ENCODE measurements at places on chromosomes 5 and 9.

DNA sequence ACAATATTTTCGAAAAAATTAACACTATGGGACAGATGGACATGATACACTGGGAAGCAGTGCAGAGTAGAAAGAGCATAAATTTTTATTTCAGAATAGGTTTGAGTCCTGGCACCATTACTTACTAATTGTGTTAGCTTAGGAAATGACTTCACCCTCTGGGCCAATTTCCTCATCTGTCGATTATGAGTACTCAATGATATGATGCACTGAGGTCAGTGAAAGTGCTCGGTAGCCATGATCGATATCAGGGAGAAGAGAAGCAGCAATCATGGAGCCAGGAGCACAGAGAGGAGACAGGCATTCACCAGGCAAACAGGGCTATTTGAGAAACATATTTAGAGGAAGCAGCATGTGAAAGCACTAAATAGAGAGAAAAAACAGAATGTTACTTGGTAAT lies 29.4 kb downstream of the NR6A1 start:
- DNase-seq: no peak

GRCh38 chr5:109316634-109317033 lies 93.1 kb downstream of the PJA2 start:
- DNase-seq: no peak

DNA sequence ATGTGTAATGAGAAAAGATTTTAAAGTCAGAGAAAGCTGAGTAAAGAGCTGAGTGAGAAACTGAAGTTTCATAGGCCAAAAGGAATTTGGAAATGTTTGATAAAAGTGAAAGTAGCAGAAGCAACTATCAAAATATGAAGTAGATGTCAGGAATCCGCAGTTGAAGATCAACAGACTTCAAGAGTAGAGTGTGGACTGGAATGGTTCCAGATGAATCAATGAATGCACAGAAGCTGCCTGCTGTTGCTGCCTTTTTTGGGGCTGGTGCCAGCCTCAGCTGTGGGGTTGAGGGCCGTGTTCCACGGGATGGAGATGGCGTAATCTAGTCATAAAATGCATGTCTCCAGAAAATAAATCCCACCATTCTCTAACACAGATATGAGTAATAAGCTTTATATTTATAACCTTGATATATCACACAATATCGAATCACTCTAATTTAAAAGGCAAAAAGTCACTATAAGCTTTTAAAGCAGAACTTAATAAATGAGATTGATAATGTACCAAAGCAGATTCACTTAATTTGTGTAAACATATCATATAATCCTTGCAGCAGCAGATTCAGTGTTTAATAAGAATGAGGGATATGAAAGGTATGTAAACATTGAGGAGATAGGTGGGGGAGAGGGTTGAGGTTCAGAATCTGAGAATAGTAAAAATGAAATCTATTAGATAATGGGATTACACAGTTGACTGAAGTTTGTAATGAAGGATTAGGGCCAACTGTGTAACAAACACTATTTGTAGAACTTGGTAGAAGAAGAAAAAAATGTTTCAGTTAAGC lies 652.3 kb upstream of the FTMT start:
- no peak for DNase-seq

DNA sequence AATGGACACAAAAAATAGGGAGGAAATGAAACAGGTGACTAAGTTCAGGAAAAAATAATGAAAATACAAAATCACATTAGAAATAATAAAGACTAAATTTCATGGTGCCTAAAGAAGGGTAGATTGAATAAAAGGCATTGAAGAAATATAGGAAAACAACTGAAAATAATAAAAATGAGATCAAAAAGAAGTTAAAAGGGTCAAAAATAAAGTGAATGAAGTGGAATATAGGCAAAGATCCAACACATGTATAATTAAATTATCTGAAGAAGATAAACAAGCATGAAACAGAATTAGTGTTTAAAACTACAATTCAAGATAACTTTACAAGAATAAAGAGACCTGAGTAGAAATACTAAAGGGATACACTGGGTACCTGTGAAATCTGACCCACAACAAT lies 87.6 kb downstream of the SUSD1 start:
- DNase-seq: no peak

GRCh38 chr5:548256-548655 lies 24.0 kb upstream of the SLC9A3 start:
- no peak for DNase-seq

DNA sequence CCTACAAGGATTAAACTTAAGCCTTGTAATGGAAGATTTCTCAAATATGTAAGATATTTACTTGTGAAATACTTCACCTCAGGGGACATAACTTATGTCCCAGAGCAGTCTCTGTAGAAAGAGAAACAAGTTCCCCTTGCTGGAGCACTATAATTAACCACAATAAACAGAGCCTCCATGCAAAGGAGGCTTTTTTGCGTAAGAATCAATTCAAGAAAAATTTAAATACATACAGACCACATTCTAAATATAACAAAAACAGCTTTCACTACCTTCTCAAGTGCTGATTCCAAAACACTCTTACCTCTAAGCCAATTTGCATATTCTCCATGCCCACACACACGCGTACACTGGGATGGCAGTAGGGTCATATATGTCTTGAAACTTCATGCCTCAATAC lies 30.7 kb upstream of the CCNB1 start:
- DNase-seq: no peak

DNA sequence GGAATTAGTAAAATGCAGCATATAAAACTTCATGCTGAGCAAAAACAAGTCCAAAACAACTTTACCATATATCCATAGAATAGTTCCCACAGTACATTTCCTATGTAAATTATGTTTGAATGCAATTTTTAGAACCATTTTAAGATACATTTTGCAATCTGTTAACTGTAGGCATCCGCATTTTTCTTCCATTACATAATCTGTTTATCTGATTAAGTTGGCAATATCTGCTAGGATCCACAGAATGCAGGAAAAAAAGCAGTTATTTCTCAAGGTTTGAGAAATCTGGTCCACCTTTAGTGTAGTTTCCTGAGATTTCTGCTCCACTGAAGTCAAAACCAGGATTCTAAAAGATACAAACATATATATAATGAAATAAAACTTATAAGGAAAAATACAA lies 6.2 kb downstream of the NUDCD2 start:
- no peak for DNase-seq

DNA sequence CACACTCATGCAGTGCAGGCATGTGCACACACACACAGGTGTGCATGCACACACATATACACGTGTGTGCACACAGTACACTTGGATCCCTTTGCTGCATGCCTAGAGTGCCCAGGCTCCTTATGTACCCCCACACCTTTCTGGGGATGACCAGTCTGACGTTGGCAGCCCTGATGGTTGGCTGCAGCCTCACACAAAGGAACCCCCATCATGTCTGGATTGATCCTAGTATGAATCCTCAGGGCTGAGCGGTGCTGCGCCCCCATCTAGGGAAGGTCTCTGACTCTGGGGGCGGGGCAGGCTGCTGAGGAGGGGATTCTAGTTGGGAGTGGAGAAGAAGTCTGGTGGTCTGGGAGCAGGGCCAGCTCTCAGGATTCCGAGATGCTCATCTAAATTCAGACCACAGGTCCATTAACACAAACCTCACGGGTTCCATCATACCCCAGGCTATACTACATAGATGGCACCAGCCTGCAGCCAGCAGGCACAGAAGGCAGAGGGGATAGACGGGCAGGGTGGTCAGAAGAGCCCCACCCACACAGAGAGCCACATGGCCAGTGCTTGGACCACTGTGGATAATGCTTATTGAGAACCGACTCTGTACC lies 50.5 kb upstream of the OLFM1 start:
- no peak for DNase-seq

GRCh38 chr5:141655020-141655419 lies 3.8 kb upstream of the FCHSD1 start:
- DNase-seq: no peak

- DNase-seq: peak; percentile 37
These were observed 761 bp downstream of the CCT5 start for GRCh38 chr5:10250806-10251276.

DNA sequence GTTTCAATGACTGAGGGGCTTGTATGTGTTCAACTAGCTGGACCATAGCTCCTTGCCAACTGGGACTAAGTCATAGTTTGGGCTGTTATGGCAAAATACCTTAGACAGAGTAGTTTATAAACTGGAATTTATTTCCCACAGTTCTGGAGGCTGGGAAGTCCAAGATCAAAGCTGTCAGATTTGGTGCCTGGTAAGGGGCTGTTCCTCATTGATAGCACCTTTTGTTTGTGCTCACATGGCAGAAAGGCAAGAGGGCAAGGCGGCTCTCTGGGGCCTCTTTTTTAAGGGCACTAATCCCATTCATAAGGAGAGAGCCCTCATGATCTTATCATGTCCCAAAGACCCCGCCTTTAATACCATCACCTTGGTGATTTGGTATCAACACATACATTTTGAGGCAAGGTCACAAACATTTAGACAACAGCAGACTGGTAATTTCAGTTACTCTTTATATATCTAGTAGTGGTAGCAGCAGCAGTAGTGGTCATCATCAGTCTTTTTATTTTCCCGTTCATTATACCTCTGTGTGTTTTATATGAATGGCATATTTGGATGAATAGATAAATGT lies 477.0 kb downstream of the CCDC171 start:
- no peak for DNase-seq

DNA sequence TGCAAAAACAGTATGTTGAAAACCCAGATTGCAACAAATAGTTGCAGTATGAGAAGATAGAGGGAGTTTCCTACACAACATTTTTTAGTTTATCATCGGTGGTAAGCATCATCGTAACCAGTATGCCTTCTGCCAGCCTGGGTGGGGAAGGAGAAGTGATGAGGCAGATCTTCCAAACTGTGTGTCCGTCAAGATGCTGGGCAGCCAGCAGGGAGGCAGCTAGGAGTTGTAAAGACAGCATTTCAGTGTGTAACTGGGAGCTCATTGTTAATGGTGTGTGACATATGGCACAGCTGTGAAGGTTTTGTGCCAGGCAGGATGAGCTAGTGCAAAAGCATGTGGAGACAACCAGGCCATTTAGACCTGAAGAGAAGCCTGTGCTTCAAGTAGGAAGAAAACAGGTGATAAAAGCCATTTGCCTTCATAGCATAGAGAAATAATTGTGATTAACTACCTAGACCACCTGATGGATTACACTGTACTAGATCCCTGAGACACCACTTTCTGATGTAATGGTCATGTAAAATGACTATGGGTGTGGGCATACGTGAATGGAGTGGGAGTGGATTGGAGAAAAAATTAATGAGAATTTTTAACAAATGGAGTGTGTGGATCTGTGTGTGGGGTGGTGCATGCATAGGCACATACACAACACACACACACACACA lies 347.0 kb upstream of the ADAMTSL1 start:
- no peak for DNase-seq

DNA sequence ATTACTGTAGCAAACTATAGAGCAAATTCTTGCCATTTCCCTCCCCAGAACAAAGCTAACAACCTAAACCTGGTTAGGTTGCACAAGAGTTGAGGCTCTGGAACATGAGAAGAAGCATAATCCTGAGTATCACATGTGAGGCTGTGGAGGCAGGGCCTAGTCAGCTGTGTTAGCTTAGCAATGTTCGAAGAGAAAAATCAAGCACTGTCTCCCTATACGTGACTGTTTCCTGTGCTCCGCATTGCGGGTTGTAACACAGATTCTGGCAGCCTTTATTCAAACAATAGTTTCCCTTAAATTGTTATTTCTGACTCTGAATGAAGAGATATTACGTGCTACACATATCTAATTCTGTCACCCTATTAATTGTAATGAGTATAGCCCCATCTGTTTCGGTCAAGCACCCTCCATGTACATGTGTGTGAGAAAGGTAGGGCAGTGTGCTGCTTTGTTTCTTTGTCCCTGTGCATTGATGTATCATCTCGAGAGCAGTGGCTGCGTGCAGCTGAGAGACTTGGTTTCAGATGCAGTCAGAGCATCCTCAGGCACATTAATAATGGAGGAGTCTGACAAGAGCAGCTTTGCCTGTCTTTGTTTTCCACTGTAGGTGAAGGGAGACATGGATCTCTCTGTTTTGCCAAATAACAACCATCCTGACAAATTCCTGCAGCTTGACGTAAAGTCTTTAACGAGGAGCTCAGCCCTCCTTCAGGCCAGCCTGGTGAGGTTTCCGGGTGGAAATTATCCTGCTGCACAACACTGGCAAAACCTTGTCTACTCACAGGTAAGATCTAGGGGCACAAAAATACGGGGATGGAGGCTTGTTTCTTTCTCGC lies at the start of gene MINAR2:
MINAR2 (plus strand) TSS at position 523 of the 836 bp plus-strand sequence; CDS start at position 620, 97 bp downstream.
- no peak for DNase-seq

DNA sequence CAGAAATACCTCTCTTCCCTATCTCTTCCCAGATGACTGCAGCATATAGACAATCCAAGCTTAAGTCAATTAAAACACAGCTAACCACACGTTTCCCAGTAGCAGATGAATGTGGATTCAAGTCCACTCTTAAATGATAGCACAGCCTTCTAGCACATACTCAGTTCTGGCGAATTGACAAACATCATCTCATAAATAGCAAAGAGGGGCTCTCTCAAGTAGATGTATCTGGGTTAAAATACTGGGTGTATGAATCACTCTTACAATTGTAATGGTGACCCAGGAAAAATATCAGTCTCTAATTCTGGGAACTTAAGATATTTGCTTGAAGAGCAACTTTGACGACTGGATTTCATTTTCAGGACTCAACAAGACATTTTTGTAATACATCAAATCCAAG lies 67.0 kb upstream of the HAPLN1 start:
- no peak for DNase-seq

Data from NCI-H146 (cell line).